ENCODE measurements at places on chromosomes 11 and 22. TPM values are rescaled to one million over a fixed set of nuclear protein-coding genes. Genes with fewer than 3 reads are reported as not detected.

ABTB2 gene
- total RNA-seq = 46.3 TPM

TTC17 gene
- 179 TPM for total RNA-seq

- DNase-seq = no peak
These were observed 13.2 kb downstream of the MMP3 start for GRCh38 chr11:102830001-102830727.

DNA sequence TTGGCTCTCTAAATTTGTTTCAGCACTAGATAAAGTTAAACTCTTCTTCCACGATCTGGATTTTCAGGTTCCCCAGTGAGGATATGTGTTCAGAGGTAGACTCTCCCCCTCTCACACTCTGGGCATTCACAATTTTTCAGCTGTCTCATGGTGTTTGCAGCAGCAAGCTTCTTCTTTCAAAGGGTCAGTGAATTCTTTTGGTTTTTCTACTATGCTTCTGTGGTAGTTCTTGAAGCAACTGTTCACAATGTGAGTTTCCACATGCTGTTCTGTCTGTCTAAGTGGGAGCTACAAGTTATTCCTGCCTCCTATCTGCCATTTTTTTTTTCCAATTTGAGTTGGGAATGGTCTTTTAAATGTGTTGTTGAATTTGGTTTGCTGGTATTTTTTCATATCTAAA lies 25.4 kb downstream of the CNTF start:
- no peak for DNase-seq

Data from A673 (cell line).